ENCODE measurements at places on chromosomes 6 and 20.

GRCh38 chr6:54891536-54891935 lies 45.0 kb downstream of the FAM83B start:
- DNase-seq: no peak

DNA sequence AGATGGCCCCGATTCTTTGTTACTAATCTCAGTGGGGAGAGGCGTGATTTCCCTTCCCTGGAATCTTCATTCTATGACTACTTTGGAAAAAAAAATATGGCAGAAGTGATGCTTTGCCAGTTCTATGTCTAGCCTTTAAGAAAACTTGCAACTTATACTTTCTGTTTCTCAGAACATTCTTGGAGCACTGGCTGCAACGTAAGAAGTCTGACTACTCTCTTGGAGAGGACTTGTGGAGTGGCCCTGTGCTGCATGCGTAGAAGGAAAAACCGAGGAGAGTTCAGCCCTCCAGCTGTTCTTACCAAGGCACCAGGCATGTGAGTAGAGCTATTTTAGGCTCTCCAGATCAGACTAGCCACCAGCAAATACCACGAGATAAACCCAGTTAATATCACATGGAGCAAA lies 77.6 kb upstream of the STXBP5 start:
- DNase-seq: no peak

GRCh38 chr6:90328004-90328403 lies 31.4 kb upstream of the BACH2 start:
- DNase-seq: no peak

DNA sequence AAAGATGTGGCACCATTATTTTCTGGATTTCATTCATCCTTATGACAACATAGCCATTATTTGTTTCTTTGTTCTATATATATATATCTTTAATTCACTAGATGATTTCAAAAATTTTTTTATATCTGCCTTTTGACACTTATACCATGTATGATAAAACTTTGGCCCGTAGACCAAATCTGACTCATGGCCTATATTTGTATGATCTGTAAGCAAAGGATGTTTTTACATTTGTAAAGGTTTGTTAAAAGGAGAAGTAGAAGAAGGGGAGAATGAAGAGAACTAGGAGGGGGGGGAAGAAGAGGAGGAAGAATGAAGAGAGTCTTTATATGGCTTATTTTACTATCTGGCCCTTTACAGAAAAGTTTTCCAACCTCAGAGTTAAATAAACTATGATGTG lies 279.7 kb downstream of the LAMA2 start:
- DNase-seq: no peak

GRCh38 chr6:124400261-124400999 lies 561.8 kb upstream of the RNF217 start:
- no peak for DNase-seq

- DNase-seq: no peak
Measured at GRCh38 chr6:119902681-119903080, 553.1 kb upstream of the MAN1A1 start.

- DNase-seq: no peak
Measured at GRCh38 chr20:35151736-35152135, 4.6 kb upstream of the EDEM2 start.

- DNase-seq: no peak
Measured at GRCh38 chr6:3119040-3119723, 671 bp downstream of the BPHL start.

DNA sequence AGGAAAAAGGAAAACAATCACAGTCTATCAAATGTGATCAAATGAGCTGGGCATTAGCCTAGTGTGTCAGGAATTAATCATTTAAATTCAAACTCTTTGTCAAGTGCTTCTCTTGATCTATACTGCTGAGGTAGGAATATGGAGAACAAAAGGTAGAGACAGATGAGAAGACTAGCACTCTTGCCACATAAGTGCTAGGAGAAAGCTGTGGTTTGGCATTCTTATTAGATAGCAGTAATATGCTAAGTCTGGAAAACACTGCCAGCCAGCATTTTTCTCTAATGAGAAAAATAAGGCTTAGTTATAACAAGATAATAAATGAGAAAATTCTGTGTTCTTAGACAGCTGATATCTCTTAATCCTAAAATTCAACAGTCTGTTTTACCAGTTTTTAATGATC lies 38.9 kb downstream of the ORC3 start:
- DNase-seq: no peak

DNA sequence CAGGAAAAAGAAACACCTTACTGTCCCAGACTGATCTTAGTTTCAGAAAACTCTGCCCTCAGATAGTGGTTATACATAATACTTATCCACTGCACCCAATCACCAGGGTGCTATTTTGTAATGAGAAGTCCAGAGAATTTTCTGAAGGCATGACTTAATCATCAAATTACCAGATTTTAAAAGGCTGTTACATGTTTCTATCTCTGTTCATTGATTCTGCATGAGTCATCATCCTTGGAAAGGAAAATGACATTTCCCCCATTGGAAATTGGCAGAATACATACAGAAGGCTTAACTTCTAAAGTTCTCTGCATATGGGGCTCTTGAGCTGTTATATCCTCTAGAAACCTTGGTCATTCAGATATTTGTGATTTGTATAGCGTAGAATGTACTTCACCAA lies 587.9 kb upstream of the FLRT3 start:
- no peak for DNase-seq

- DNase-seq: no peak
Measured at GRCh38 chr20:36819659-36820058, 46.1 kb upstream of the DSN1 start.

- DNase-seq: no peak
Measured at GRCh38 chr20:9490161-9490560, 24.2 kb upstream of the LAMP5 start.

- DNase-seq: no peak
Measured at GRCh38 chr6:9420316-9421015, 985.1 kb upstream of the SLC35B3 start.

DNA sequence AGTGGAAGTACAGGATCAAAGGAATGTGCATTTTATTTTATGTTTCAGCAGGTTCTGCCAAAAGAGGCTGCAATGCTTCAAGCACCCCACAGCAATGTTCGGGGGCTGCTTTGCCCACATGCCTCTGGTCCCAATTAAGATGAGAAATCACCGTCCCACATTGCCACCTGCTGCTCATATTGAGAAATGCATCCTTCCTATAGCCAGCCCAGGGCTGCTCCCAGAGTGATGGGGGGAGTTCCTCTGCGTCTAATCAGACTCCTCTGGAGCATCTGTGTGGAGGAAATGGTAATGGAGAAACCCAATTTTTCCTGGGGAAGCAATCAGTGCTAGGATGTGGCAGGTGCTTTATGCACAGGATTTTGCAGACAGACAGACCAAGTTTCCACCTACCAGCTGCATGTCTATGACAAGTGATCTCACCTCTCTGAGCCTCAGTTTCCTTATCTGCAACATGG lies 33.7 kb downstream of the PTGIS start:
- peak; percentile 43 for DNase-seq

DNA sequence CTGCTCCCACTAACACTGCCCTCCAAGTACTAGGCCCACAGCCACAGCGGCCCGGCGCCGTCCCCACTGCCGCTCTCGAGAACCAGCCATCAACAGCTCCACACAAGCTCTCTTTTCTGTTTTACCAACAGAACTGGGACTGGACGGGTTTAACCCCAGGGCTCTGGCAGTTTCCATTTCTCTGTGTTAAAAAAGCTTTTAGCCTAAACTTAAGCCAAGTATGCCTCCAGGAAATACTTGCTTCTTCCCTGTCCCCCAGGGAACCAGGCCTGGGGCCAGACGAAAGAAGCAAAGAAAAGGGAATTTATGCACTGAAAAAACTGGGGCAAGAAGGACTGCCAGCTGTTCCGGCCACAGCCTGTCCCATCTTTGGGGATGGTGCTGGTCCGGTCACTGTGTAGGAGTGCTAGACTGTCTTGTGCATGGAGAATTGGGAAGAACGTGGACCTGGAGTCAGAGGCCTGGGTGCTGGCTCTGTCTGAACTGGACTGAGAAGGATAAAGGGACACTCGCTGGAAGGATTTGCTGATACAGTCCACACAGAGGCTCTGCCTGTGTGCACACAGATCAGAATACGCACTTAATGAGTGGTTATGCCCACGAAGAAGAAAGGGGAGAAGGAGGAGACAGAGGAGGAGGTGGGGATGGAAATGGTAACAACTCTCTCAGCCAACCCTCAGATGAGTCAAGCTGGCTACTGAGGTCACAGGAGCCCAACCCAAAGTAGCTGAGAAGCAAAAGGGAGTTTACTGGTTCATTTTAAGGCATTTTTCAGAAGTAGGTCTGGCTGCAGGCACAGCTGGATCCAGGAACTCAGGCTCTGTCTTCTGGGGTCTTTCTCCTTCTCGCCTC lies 254.4 kb upstream of the PMEPA1 start:
- no peak for DNase-seq

GRCh38 chr6:36984581-36985416 lies 1.2 kb downstream of the MTCH1 start:
- peak; percentile 86 for DNase-seq

GRCh38 chr20:59589086-59589684 lies 15.2 kb upstream of the PHACTR3 start:
- no peak for DNase-seq

- DNase-seq: no peak
Measured at GRCh38 chr6:105844275-105844883, 241.8 kb upstream of the PRDM1 start.

GRCh38 chr6:2733736-2734480 lies 16.8 kb downstream of the MYLK4 start:
- no peak for DNase-seq

DNA sequence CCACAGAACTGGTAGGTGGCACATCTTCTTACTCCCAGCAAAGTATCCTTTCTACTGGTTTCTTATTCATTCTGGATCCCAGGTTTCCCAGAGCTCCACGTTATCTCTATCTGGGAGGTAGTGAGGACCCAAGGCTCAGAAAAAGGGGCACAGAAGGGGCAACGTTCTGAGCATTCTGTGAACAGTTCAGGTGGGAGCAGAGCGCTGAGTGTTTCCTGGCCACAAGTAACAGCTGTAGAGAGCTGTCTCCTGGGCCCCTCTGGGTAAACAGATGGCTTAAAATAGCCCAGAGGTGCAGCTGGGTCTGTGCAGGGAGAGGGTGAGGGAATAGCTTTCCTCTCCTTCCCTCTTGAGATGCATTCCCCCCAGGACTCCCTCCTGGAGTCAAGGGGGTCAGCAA lies 2.1 kb downstream of the APOBEC2 start:
- DNase-seq: no peak

- no peak for DNase-seq
Measured at GRCh38 chr6:130105996-130106704, 87.8 kb downstream of the L3MBTL3 start.

DNA sequence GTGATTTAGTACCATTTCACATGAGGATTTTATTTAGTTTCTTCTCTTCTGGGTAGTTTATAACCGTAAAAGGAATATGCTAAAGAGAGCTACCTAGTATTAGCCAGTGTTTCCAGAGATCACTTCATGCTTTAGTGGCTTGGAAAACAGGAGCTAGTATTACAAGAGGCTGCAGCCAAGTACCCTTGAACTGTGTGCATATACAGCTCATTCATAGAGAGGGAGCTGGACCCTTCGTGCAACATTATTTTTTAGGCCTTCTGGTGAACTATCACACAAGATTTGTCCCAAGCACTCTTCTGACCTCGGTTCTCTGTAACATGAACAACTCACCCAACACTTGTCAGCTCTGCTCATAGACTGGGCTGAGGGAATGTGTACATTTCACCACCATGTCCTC lies 74.9 kb upstream of the RIN2 start:
- no peak for DNase-seq

DNA sequence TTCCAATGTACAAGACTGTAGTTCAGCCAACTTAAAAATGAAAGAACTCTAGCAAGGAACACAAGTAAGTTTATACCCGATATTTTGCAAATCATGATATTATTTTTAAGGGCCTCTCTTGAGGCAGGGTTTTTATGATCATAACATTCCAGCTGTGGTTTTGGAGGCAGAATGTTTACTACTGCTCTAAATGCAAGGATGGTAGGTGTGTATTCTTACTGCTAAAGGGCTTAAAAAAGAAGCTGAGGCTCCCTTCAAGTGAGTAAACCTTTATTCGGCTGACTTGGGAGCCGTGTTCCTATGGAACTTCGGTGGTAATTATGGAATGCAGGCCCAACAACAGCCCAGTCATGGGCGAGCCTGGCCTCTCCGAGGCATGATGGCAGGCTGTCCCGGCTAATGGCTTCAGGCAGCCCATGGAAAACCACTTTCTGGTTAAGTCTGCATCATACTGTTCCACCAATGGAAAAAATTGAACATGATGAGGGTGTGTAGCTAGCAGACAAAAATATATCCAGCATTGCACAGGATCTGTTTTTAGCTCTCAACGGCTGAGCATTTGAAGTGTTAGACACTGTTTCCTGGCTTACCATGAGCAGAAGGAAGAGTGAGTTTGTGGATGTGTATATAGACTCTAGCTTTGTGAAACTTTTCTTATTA lies 111.5 kb downstream of the TIAM2 start:
- no peak for DNase-seq

DNA sequence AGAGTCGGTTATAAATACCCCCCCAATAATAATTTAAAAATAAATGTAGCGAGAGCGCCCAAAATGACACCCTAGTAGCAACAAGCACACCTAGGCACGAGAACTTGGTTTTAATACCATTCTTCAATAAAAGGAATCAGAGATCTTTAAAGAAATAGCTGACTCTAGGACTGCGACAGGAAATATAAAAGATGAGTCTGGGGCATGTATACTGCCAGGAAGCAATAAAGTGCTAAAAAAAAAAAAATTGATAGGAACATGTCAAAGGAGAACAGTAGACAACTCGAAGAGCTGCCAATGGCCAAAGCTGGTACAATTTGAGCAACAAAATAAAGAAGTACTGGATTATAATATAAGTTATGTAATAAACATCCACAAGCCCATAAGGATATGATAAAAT lies 2.2 kb downstream of the PNISR start:
- no peak for DNase-seq

DNA sequence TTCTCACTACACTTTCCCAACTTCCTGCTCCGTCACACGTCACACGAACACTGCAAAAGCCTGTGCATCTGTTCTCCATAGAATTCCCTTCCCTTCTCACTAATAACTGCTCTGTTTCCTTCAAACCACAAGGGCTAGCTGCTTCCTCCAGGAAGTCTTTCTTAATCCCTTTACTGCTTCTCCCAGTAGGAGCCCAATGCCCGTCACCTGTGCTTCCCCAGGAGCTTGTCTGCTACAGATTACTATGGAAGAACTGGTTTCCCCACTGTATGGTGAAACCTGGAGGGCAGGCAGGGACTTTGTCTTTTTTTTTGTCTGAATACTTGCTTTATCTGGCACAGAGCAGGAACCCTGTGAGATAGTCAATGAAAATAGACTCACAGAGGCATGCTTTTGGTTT lies 444.7 kb upstream of the MAP3K7 start:
- DNase-seq: no peak

- DNase-seq: no peak
Measured at GRCh38 chr20:52124821-52125220, 66.8 kb downstream of the ZFP64 start.

- no peak for DNase-seq
Measured at GRCh38 chr6:5234874-5235273, 25.9 kb downstream of the LYRM4 start.

- no peak for DNase-seq
Measured at GRCh38 chr20:58402305-58402704, 13.3 kb downstream of the VAPB start.

DNA sequence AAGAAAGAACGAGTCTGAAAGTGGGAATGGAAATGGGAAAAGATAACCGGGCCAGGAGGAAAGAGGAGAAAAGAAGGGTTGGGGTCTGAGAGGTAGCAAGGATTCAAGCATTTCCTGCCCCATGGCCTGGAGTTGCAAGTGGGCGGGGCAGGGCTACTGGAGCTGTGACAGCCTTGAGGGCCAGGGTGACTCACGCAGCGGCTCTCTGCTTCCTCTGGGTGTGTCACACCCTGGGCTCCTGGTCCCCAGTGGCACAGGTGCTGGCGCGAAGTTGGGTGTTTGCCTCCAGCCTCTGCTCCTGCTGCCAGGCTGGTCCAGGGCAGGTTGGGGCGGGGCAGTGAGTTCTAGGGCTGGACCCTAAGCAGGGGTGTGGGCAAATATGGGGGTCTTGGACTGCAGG lies 3.3 kb upstream of the ULBP3 start:
- DNase-seq: peak; percentile 71

All from CD4-positive, alpha-beta memory T cell (primary cell).